AG08396 (cell line): ENCODE measurements at places on chromosomes 11 and 22.

DNA sequence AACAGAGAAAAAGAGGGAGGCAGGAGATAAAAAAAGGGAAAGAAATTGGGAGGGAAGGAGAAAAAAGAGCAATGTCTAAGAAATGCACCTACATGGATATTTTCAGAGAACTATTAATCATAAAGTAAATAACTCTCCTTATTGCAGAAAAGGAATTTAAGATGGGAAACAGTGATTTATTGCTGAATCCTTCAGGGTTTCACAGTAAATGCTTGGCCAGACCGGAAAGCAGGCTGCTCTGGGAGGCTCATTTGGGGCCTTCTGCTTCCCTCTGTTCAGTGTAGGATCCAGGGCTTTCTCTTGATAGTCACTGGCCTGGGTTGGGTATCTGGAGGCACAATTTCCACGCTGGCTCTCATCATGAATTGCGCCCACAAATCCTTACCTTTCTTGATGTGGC is 324.3 kb upstream of the SORL1-AS1 start:
- DNase-seq: no peak

GRCh38 chr22:48581796-48582469 is 1245.7 kb downstream of the BRD1 start:
- no peak for DNase-seq

GRCh38 chr11:86180423-86180822 is 64.1 kb upstream of the EED start:
- no peak for DNase-seq

- DNase-seq: no peak
Observed at GRCh38 chr11:8773916-8774539, 91.4 kb downstream of the RPL27A start.

GRCh38 chr11:32953700-32954099 is 61.1 kb downstream of the QSER1 start:
- no peak for DNase-seq

DNA sequence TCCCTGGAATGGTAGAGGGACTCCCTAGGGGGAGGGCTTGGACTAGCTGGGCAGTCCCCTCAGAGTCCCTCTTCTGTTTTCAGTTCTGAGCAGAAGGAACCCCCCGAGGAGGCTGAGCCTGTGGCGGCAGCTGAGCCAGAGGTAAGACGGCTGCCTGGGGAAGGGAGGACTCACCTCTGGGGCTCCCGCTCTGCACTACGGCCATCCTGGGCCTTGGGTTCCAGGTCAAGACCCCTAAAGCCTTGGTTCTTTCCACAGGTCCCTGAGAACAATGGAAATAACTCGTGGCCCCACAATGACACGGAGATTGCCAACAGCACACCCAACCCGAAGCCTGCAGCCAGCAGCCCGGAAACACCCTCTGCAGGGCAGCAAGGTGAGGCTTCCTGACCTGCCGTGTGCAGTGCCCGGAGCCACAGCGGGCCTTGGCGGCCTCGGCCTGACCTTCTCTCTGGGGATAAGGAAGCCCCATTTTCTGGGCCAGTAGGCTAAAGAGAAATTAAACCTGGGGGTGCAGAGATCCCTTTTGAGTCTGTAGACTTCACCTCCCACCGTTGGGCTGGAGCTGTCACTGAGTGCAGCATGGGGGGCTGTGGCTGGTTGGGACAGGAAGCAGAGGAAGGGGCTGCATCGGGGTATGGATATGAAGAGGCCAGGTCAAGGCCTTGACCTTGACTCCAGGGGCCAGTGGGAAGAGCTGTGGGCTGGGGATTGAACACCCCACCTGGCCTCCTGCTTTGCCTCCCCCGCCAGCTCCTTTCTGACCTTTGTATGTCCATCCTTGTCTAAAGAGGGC is 15.0 kb downstream of the INCENP start:
- no peak for DNase-seq

DNA sequence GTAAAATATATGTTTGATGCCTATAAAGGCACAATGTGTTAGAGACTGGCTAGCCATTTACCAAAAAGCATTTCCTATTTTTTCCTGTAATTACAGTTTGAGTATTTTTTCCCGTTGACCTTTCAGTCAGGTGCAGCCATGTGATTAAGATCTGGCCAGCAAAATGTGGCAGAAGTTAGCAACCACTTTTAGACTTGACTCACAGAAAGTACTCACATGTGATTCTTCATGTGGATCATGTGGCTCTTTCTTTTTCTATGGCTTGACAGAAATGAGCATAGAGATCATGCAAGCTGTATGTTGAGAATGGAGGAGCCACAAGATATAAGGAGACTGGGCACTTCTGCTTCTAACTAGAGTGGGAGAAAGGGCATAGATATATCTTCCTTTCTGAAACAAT is 27.3 kb upstream of the RAB38 start:
- DNase-seq: no peak

GRCh38 chr22:49566141-49566541 is 261.5 kb downstream of the BRD1 start:
- DNase-seq: no peak

DNA sequence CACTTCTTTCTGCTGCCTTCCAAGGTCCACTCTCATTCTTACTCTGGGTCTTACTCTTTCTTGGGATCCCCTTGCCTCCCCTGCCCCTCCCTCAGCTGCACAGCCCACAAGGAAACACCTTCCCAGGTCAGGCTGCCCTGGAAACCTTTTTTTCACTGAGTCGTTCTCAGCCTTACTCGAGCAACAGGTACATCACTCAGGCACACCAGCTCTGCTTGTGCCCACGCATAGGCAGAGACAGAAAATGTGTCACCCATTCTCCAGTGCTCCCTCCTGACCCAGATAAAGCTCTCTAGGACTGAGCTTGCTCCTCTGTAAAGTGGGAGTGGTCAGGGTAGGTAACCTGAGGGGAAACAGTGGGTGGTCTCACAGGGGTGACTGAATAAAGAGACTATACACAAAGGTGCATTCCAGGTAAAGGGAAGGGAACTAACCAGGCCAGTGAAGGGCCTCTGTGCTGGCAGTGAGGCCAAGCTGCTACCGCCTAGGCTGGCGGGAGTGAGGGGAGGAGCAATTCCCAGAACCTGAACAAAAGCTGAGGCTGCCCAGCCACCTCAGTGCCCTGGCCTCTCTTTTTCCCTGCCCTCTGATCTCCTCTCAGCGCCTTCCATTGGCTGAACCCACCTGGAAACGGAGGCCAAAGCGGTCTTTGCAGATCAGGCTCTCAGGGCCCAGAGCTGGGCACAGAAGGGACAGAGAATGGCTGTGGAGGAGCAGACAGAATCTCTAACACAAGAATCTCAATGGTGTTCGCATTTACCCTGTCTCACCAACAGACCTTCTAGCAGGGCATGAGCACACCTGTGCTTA is 15.9 kb downstream of the PRG3 start:
- no peak for DNase-seq

GRCh38 chr11:117070016-117070415 is 28.2 kb downstream of the SIK3 start:
- no peak for DNase-seq

DNA sequence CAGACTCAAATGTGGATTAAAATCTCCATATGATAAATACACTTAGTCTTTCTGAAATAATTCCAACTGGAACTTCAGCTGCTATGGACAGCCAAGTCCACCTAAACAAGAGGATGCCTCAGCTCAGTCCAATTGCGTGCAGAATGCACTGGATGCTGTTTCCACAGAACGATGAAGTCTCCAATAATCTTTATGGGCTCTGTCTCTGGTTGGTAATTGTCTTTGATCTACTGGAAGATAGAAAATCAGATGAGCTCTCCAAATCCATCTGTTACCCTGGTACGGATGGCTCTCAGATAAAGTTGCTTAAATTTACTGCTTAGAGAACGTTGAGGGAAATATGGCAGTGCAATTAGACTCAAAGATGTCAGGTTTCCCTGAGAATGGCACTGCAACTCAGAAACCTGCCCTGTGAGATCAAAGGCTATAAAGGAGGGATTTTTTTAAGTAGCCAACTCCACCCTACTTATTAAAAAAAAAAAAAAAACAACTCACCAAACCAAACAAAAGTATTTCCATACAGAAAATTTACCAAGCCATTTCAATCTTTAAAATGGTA is 859 bp upstream of the BIRC3 start:
- no peak for DNase-seq
